NCI-H226 (cell line): ENCODE measurements at places on chromosomes 3 and 15.

DNA sequence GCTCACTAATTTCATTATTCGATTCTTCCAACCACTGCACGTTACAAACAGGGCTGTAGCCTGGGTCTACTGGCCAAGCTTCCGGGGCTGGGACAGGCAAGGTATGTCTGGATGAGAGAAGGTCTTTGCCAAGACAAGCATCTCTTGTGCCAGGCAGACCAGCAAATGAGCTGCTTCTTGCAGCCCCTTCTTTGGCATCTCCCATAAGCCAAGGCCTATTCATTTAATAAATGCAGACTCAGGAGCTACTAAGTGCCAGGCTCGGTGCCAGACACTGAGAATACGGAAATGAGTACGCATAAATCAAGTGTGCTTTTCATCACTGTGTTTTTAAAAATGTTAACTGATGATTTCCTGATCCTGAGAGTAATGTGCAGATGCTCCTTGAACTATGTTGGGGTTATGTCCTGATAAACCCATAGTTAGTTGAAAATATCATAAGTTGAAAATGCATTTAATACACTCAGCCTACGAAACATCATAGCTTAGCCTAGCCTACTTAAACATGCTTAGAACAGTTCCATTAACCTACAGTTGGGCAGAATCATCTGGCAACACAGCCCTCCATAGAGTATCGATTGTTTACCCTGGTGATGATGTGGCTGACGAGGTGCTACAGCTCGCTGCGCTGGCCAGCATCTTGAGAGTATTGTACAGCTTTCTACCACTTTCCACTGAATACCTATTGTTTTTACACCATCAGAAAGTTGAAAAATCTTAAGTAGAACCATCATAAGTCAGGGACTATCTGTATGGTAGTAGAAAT is 135.0 kb upstream of the CTDSPL start:
- no peak for DNase-seq

GRCh38 chr3:172197344-172197743 is 158.0 kb downstream of the FNDC3B start:
- DNase-seq = no peak

DNA sequence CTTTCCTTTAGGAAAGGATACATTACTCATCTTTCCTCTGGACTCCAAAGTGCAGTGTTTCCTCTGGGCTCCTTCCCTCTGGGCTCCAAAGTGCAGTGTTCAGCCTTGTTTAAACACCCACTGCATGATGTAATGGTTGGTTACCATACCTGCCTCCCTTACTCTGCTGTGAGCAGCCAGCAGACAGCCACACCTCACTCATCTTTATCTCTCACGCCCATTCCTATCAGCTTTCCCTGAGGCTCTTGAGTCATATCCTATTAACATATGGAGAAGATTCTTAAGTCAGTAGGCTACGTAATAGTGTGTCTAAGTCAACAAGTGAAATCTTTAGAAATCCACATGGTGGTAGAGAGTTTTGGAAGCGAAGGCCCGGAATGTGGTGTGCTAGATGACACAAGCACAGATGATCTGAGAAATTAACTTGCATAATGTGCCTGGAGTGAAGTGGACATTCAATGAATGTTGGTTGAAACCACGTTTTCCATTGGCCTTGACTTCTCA is 97.2 kb upstream of the CTNNB1 start:
- DNase-seq = peak; percentile 97

GRCh38 chr3:139320551-139321309 is 23.1 kb upstream of the MRPS22 start:
- no peak for DNase-seq

DNA sequence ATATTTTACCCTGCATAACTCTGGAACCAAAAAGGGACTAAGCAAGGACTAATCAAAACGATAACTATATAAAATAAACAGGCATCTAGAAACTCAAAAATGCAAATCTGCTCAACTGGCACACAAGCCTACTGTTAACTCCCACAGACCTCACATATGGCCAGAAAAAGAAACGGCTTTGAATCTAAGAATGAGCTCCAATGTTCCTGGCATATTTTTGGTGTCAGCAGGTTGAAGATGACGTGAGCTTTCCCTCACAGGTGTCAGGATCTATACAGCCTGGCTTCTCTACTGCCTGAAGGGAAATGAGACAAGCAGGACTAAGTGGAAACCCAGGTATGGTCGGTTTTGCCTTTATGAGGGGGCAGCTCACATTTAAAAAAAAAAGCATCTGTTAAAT is 120.1 kb upstream of the SPATA12 start:
- no peak for DNase-seq

GRCh38 chr3:129563850-129564535 is 21.0 kb downstream of the H1-8 start:
- no peak for DNase-seq
